ENCODE measurements at places on chromosomes 6 and 20.

DNA sequence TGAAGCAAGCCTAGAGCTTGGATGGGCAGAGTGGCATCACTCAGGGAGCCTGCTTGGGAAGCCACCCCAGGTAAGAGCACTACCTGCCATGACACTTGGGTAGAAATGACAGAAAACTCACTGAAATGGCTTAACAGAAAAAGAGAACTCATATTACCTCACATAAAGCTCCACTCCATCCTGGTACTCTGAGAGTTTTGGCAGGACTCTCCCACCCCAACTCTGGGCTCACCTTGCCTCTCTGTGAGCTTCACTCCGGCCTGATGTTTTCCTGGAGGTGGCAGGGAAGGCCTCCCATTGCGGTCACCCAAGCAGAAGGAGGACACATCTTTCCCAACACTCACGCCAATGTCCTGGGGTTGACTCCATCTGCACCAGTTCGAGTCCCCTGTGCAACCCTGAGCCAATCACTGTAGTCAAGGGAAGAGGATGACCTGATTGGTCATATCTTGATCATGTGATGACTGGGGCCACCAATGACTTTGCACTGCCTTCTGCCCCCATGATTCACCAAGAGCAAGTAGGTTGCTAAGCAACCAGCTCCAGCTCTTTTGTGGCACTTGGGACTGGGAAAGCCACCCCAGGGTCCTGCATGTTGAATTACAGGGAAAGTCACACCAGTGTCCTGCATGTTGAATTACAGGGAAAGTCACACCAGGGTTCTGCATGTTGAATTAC lies 446.1 kb upstream of the SULF2 start:
- DNase-seq = no peak

DNA sequence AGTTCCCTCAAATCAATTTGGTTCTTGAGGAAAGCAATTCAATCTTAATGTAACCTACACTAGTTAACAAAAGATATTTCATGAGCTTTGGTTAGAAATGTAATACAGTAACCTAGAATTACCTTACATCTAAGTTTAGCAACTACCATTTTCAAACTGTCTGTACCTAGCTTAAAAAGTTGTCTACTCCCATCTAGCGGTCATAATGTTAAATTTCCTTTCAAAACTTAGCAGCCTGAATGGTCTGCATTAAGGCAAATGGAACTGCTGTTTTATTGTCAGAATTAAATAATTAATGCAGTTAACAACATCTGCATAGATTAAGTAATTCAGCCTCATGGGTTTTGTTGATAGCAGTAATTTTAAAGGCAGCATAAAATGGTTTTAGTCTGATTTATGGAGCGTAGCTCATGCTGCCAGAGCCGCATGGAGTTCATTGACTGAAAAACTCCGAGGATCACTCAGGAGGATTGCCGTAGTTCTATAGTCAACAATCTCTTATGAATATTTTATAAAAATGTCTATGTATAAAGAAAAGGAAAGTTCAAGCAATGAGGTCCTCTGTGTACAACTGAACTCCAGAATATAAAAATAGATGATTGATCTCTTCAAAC lies 485.4 kb upstream of the MANEA start:
- peak; percentile 39 for DNase-seq

DNA sequence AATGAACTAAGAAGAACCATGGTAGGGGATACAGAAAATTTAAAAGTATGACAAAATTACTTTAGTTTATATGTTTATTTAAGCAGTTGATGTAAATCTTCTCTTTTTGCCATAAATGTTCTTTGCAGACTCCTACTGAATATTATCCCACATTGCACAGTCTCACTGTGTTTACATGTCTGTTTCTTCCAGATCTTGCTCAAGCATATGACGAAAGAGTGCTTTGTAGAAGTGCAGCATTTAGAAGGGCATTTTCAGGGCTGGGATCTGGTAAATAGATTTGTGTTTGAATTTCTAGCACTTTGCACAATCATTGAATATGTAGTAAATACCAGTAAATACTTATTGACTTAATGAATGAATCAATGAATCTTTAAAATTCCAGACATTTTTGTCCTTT lies 152.0 kb upstream of the EPHA7 start:
- DNase-seq = no peak

GRCh38 chr20:11130554-11131166 lies 456.9 kb upstream of the JAG1 start:
- DNase-seq = no peak

- DNase-seq = no peak
Observed at GRCh38 chr6:163735076-163735475, 320.6 kb downstream of the QKI start.

DNA sequence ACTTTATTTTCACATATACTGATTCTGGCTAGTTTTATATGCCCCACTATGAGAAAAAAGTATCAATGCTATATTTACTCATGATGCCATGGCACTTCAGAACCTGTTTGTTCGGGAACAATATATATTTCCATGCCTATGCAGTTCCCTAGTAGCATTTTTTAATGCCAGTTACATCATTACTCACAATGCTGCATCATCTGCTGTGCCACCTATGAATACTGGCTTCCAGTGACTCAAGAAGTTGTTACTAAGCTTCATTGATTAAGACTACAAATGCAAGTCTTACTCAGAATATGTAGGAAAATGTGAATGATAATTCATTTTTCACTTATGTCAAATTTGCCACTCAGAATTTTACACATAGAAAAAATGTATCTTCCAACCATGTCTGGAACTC lies 97.9 kb downstream of the MAFB start:
- no peak for DNase-seq

GRCh38 chr20:1943275-1944002 lies 48.2 kb downstream of the SIRPA start:
- no peak for DNase-seq

DNA sequence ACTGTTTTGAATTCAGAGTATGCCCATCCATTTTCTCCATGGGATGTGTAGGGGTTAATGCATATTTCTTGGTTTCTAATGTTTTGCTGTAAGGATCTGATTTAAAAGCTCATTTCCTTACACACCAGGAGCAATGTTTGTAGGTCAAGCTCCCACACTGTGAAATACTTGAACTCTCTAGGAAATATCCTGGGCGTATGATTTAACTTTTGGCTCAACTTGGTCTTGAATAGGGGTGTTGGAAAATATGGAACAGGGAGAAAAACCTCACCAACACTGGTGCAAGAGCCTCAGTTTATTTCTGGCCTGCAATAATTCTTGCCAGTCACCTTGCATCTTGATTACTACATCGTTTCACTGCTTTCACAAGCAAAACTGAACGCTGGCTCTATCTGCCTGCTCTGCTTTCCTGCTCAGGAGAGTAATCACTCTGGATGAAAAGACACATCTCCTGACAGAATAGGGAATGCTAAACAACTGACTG lies 25.1 kb upstream of the RFPL4B start:
- no peak for DNase-seq

GRCh38 chr6:41943456-41943855 lies 1.8 kb upstream of the CCND3 start:
- DNase-seq = no peak

DNA sequence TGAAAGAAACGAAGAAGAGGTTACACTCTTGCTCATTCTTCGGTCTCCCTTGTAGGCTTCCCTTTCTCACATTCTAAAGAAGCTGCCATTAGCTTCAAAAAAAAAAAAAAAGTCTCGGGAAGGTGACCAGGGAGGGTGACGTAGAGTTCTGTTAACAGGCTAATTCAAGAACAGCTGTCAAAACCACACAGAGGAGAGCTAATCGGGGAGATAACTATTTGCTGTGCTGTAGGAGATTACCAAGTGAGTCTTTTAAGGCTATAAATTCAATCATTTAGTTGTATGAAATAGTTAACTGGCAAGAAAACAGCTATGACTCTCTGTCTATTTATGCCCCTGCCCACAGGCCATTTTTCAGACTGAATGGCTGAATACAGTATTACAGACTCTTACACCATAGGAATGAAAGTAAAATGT lies 256.8 kb downstream of the SYNE1 start:
- peak; percentile 76 for DNase-seq

DNA sequence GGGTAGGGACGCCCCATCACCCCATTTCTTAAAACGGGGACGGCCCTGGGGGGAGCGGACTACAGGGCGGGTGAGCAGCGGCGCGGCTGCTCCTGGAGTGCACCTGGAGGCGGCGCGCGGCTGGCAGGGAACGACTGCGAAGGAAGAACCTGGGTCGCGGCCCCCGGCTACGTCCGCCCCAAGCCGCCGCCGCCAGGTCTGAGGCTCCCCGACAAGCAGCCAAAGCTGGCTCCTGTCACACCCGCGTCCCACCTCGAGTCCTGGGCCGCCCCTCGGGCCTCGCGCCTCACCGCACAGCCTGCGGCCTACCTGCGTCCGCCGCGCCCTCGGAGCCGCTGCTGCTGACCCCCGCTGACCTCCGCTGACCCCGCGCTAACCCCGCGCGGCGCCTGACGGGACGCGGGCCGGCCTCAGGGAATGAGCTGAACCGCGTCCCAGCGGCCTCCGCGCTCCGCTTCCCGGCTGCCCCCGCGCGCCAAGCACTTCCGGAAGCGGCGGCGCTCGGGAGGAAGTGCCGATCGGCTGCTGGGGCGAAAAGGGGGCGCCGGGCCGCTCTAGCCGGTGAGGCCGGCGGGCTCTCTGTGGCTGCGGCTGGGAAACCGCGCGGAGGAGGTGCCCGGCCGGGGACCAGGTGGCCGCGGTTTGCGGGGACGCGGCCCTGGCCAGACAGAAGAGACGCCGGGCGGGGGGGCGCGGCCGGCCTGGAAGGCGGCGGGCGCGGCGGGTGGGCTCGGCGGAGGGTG lies at the start of the genes ARFRP1 and ZGPAT:
ARFRP1 (minus strand) TSS at position 419 of the 743 bp plus-strand sequence. CDS start 885 bp downstream, outside the sequence.
ZGPAT (plus strand) TSS at position 482 of the 743 bp plus-strand sequence. CDS start 542 bp downstream, outside the sequence.
- DNase-seq = peak; percentile 52

DNA sequence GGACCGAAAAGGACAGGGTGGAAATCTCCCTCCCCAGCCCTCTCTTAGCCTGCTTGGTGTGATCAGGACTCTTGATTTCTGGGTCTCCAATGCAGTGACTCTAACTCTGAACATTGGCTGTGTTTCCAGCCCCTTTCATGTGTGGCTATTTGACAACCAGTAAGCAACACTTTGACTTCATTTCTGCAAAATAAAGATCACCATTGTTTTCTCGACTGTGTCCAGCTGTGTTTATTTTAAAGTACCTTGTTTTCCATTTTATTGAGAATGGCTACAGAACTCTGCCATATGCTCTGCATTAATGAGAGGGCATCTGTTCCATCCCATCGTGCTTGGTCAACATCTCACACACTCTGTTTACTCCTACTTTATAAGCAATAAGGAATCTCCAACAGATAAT lies 60.9 kb upstream of the TAGAP start:
- DNase-seq = no peak

DNA sequence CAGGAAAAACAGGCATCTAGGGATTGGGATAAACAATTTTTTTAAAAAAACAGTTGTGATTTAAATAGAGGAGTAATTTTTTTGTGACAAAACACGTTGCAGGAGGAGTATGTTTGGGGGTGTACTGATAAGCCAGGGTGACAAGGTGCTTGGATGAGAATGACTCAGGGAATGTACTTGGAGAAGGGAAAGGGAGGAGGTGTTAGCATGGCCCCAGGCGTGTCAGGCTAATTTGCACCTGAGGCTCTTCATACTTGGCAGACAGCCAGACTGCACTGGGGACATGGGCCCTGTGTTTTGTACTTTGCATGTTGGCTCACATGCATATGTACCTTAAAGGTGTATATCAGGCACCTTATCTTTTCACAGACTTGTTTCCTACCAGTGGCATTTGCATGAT lies 22.8 kb downstream of the PANK2 start:
- DNase-seq = no peak

DNA sequence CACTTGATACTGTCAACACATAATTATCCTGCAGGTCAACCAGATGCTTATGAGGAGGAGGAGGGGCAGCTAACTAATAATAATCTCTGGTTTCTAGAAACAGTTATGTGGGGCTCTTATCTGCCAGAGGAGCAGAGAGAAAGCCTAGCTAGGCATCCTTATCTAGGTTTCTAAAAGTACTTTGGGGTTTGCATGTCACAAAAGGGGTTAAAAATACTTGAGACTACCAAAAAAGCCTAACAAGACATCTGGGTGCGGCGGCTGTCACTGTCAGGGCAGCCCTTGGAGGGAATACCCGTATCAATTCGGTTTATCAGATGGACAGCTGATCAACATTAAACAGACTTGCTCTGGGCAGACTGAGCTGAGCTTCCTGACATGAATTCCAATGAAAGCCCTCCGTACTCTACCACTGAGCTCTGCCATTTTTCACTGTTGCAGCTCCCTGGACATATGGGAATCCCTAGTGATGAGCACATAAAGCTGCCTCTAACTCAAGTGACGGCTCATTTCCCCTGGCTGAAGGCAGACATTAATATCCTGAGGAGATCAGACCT lies 166.6 kb downstream of the PDSS2 start:
- no peak for DNase-seq

DNA sequence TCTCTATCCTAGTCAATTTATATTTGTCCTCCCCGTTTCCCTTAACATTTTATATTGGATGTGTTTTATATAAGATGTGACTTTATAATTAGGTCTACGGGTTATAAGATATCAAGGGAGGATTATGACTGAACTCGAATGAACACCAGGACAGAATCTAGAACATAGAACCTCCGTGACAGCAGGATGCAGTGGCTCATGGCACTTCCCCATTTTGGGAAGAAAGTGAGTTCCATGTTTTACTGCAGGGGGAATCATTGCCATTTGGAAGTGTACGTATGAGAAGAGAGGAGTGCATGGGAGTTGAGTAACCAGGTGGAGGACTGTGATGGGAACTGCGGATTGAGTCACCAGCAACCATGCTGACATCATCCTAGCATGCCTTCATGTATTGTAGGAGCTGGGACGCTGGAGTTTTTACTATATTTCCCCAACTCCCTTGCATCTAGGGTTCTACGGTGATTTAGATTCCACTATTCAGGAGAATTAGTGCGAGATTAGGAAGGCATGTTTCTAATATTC lies 56.1 kb upstream of the FOXC1 start:
- no peak for DNase-seq

DNA sequence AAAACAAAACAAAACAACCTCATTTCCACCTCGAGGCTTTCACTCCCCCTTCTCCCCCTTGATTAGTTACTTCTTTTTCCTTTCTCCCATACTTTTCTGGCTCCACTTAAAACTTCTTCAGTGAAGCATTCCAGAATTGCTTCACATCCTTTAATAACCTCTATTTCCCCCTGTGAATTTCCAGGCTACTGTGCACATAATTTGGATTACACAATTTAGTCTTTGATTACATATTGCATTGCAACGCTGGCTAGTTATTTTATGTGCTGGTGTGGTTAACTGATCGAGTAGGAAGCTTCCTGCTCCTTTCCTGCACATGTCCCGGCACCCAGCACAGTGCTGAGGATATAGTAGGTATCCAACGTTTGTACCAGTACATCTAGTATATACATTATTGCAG lies 28.1 kb upstream of the EEF1E1 start:
- DNase-seq = no peak

All from brain microvascular endothelial cell (primary cell).